ENCODE measurements at places on chromosomes 3 and 15.

GRCh38 chr15:42508263-42508690 lies 12.8 kb downstream of the SNAP23 start:
- DNase-seq: no peak

GRCh38 chr3:118943597-118943996 lies 91.0 kb downstream of the IGSF11 start:
- no peak for DNase-seq

GRCh38 chr3:142808103-142808917 lies 80.6 kb downstream of the PCOLCE2 start:
- no peak for DNase-seq

DNA sequence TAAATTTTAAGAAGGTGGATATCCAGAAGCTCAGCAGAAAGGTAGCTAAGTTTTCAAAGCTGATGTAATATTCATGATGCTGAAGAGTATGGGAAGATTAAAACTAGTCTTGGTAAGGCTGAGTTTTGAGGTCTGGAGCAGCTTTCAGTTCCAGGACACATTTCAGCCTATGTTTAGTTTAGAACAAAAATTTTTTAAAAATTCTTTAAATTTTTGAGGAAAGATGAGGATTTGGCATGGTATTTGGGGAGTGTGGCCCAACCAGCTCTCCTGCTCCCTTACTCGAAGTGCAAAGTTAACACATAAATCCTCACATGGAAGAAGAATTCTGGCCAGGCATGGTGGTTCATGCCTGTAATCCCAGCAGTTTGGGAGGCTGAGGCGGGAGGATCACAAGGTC lies 1039.1 kb downstream of the NAALADL2 start:
- no peak for DNase-seq

DNA sequence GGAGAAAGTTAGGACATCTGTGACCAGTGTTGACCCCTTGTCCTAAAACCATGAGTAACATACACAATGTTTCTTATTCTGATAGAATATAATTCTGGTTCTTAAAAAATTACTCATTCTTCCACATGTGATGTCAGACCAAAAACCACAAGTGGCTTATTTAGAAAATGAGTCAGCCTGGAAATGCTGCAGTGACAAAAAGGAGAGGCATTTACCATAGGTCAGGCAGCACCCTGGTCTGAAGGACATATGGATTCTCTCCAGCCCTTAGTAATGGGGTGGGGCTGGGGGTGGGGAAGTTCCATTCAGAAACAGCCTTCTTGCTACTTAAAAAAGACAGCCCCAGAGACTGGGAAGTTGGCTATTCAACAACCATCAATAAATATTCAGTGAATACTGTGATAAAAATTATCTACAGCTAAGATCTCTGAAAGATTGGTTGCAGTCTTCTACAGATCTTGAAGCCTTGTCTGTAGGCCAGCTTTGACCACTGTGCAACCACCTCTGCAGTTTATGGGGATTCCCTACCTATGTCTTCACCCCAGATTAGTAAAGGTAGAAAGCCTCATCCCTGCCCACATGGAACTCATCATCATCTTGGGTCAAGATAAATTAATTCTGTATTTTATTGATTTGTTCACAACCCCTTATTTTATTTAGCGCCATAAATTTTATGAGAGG lies 34.9 kb upstream of the TIMP4 start:
- no peak for DNase-seq

GRCh38 chr3:25885544-25885943 lies 95.7 kb downstream of the OXSM start:
- no peak for DNase-seq

- no peak for DNase-seq
Observed at GRCh38 chr15:76335307-76336253, 993 bp upstream of the ISL2 start.

- no peak for DNase-seq
Observed at GRCh38 chr3:45548681-45549075, 45.9 kb upstream of the LIMD1 start.

Measured in Jurkat, Clone E6-1 (cell line).